ENCODE measurements at places on chromosomes 4 and X.

- DNase-seq, result no peak
Measured at GRCh38 chr4:70901607-70901983, 574 bp upstream of the MOB1B start.

DNA sequence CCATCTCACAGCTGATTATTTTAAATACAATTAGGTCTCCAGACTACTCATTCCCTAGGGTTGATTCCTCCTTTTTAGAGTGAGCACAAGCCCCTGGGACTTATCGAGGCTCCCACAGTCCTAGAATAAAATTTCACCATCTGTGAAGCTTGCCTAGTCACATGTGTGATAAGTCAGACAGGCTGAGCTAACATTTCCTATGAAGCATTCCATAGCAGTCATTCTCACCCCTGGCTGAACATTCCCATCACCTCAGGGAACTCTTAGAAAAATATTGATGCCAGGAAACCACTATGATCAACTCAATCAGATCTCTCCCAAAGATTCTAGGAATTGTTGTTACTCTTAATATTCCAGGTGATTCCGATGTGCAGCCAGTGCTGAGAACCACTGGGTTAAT is 37.7 kb downstream of the ARHGEF9 start:
- DNase-seq, result no peak

GRCh38 chrX:31353095-31353494 is 281.3 kb upstream of the FTHL17 start:
- DNase-seq, result no peak

- no peak for DNase-seq
Measured at GRCh38 chrX:32871636-32872035, 339.7 kb downstream of the DMD start.

- DNase-seq, result no peak
Measured at GRCh38 chr4:150582146-150582872, at the start of gene MAB21L2. Gene MAB21L2 (plus strand): TSS chr4:150582151. CDS start chr4:150583030, 879 bp downstream.

DNA sequence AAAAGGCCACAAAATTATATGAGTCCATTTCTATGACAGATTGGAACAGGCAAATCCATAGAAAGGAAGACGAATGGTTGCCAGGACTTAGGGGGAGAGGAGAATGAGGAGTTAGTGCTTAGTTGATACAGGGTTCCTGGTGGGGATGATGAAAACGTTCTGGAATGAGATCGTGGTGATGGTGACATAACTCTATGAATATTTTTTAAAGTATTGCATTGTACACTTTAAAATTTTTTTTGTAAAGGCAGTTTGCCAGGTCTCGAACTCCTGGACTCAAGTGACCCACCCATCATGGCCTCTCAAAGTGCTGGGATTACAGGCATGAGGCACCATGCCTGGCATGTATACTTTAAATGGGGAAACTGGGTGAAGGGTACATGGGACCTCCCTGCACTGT is 9.9 kb upstream of the CCNQ start:
- DNase-seq, result no peak

- no peak for DNase-seq
Measured at GRCh38 chrX:19721726-19722370, 165.6 kb downstream of the SH3KBP1 start.

DNA sequence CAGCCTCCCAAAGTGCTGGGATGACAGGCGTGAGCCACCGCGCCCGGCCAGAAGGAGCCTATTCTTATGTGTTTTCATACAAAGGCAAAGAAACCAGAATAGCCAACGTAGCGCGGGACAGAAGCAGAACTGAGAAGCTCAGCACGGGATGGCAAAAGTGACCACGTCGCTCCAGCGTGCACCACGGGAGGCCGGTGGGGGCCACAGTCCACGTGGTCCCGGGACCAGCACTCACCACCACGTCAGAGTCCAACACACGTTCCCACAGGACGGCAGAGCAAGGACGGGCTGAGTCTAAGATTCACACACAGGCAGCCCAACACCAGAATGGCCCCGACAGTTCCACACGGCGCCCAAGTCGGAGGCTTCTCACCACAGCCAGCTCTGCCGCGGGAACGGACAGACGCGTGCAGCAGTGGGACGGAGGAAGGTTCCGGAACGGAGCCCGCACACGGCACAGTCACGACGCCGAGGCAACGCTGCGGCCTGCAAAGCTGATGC is 18.8 kb upstream of the GTPBP6 start:
- DNase-seq, result no peak

DNA sequence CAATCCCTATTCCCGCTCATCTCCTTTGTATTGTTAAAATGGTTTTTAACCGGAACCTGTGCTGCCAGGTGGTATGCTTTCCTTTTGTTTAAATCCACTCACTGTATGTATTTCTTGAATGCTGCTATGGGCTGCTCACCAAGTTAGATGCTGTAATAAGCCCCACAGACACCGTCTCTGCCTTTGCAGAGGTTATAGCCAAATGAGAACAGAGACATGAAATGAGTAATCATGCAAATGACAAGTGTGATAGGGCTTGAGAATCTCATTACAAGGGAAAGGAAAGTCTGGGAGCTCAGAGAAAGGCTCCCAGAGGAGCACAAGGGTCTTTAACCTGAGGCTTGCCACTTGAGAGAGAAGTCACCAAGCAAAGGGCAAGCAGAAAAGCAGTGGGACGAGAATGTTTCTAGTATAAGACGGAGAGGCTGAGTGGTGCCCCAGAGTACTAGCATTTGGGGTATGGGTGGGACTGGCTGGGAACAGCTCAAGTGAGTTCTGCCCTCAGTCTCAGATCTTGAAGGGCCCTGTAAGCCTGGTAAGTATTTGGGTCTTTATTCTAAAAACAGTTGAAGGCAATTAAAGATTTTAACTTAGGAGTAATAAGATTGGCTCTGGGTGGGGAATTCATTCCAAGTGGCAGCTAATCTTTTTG is 110.8 kb upstream of the H2AZ1 start:
- no peak for DNase-seq

DNA sequence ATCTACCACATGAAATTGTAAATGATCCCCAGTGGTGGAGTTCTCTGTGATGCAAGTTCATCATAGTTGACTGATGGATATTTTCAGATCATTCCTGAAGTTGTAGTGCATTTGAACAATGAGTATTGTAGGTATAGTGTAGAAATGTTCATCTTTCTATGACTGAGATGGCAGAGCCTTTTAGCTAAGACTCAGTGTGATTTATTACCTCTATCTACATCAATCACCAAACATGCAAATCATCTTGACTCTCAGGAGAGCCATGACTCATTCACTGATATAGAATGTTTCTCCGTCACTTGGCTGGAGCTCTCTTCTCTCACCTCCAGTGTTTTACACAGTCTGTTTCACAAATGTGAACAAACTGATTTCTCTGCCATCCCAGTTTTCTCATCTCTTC is 392.6 kb downstream of the IL1RAPL1 start:
- DNase-seq, result no peak

DNA sequence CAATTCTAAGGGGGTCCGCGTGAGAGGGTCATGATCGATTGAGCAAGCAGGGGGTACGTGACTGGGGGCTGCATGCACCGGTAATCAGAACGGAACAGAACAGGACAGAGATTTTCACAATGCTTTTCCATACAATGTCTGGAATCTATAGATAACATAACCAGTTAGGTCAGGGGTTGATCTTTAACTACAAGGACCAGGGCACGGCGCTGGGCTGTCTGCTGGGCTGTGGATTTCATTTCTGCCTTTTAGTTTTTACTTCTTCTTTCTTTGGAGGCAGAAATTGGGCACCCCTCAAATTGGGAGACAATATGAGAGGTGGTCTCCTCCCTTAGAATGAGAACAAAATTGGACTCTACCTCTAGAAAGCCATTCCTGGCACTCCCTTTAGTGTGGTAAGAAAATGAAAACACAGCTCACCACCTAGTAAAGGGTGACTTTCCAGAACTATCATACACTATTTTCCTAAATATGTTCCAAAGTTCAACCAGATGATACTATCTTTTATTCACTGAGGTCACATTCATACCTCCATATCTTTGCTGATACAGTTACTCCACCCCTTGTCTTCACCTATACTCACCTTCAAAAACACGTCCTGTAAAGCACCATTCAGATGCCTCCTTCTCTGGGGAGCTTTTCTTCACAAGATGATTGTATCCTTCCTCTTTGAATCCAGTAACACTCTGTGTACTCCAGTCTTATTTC is 1058.3 kb upstream of the SLIT2 start:
- DNase-seq, result no peak

GRCh38 chrX:133402830-133403625 is 12.3 kb downstream of the GPC4 start:
- DNase-seq, result no peak

- DNase-seq, result no peak
Measured at GRCh38 chr4:27524224-27524623, 663.6 kb downstream of the STIM2 start.

DNA sequence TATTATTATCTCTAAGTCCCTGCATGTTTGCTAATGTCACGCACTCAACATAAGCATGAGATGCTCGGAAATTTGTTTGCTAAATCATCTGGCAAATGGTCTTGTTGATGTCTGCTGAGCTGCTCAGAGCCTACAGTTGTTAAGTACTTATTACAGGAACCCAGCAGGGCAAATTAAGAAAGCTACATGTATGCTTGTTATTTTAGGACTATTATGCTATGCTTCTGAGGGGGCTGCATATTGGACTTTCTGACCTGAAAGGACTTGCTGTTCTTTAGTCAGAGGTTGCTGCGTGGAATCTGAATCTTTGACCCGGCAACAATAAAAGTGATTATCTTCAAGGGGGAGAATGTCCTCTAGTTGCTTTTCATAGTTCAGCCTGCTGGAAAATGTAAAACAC is 36.3 kb upstream of the TENM3 start:
- no peak for DNase-seq

GRCh38 chr4:128600996-128601871 is 208.3 kb upstream of the JADE1 start:
- DNase-seq, result no peak

- no peak for DNase-seq
Measured at GRCh38 chr4:48311896-48312295, 29.4 kb upstream of the SLAIN2 start.

Data from stimulated activated naive CD8-positive, alpha-beta T cell treated with anti-CD3 and anti-CD28 coated beads, Interleukin-15, Interleukin-2, amounts not matched to agents 100 U/mL and 50 U/mL, for 24 hours (primary cell).